IMR-90 (cell line): ENCODE measurements at places on chromosomes 13 and 19.

DNA sequence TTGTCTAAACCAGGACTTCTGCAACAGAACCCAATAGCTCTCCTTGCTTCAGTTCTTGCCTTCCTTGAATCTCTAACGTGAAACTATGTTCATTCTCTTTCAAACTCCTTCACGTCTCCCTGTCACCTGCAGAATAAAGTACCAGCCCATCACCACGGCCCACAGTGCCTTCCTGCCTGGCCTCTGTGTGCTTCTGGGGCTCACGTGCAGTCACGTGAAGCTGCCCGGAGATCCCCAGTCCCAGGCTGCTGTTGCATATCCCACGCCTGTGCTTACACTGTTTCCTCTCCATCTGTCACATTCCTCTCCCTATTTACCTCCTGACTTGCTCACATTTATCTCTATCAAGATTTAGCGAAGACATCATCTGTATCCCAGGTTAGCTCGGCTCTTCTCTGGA, 102.8 kb downstream of the STARD13 start:
- DNase-seq: no peak

- DNase-seq: peak; percentile 96
Measured at GRCh38 chr13:26502826-26503225, 54.7 kb upstream of the WASF3 start.

GRCh38 chr19:42224940-42225717, 5.0 kb downstream of the ZNF526 start:
- no peak for DNase-seq

DNA sequence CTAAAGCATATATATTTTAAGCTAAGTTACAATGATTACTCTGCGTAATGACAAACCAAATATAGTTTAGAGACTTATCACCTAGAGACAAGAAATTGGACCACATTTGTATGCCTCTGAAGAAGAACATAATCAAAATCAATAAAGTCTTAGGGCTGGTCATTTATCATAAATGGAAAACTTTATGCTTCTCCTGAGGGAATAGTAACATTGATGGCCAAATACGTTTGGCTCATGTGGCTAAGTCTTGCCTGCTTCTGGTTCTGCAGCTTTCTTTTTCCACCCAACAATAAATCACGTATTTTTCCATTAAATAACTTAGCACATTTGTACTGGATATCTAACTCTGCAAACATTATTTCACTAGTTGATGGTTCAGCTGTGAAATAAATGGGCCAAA, 458.4 kb downstream of the SLITRK1 start:
- no peak for DNase-seq

GRCh38 chr13:77946522-77946921, 27.9 kb upstream of the EDNRB start:
- DNase-seq: no peak

GRCh38 chr19:28504727-28505126, 708.2 kb downstream of the UQCRFS1 start:
- DNase-seq: no peak

DNA sequence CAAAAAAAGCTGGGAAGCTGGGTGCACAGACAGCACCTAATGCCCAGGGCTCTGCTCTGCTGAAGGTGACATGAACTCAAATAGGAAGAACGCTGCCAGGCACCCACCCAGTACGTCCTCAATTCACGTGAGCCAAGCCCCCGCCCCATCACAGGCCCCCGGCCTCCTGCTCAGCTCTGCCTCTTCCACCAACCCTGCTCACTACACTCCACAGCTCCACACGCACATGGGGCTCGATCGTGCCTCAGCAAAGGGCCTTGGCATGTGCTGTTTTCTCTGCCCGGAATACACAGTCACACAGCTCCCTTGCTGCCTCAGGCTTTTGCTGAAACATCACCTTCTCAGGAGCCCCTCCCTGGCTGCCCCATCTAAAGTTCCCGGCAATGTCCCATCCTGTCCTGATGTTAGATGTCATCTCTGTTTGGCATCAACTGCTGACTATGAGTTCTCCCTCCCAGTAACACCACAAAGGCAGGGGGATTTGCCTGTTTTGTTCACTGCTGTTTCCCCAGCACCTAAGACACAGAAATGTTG, 2.3 kb downstream of the ATP13A1 start:
- DNase-seq: no peak

DNA sequence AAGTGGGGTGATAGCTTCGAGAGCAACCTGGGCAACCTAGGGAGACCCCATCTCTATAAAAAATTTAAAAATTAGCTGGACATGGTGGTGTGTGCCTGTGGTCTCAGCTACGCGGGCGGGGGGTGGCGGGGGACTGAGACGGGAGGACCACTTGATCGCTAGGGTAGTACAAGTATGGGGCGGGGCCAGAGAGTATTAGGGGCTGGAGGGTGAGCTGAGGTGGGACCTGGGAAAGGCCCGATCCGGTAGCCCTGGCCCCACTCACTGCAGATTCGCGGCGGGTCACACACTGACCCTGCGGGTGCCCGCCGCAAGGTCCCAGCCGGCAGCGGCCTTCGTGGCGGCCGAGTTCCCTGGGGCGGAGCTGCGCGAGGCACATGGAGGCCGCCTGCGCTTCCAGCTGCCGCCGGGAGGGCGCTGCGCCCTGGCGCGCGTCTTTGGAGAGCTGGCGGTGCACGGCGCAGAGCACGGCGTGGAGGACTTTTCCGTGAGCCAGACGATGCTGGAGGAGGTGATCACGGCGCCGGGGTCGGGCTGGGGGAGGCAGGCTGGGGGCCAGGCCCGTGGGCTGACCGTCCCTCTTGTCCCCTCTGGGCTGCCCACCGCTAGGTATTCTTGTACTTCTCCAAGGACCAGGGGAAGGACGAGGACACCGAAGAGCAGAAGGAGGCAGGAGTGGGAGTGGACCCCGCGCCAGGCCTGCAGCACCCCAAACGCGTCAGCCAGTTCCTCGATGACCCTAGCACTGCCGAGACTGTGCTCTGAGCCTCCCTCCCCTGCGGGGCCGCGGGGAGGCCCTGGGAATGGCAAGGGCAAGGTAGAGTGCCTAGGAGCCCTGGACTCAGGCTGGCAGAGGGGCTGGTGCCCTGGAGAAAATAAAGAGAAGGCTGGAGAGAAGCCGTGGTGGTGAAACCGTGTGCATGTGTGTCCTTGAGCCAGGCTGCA, 2.0 kb upstream of the ARHGAP45 start:
- DNase-seq: peak; percentile 68

DNA sequence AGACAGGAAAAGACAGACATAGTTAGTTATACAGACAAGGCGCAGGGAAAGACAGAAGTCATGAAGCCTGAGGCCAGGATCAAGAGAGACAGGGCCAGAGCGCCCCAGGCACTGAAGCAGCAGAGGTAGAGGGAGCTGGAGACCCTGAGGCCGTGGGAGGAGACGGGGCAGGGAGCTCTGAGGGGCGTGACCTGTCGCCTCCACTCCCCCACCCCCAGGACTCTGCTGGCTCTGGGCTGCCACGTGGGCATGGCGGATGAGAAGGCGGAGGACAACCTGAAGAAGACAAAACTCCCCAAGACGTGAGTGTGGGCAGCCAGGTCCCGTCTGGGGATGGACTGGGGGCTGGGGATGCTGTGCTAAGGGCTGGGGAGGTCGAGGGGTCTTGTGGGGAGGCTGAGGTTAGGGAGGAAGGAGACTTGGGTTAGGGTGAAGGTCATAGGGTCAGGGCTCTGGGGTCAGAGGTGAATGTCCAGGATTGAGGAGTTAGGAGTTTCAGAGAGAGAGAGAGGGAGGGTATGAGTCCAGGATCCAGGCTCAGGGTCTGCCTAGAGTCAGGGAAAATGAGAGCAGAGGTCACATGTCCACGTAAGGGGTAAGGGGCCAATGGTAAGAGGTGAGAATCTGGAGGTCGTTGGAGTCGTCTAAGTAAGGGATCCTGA, 31.1 kb downstream of the RYR1 start:
- DNase-seq: no peak

GRCh38 chr13:89382981-89383380, 1711.8 kb downstream of the SLITRK5 start:
- DNase-seq: no peak

DNA sequence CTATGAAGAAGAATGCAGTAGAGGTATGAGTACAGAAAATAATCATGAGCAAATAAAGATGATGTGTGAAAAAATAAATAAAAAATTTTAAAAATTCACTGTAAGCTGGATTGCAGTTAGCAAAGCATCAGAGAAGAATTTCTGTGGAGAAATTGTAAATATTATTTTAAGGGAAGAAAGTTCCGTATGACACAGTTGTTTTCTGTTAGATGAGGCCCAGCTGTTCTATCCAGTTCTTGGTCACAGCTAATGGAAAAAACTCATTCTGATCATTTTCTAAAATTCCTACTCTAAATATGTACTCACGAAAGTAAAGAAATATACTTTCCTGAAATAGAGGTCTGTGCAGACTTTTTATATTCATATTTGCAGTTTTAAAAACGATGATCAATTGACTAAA, 578.8 kb downstream of the DCT start:
- peak; percentile 67 for DNase-seq

GRCh38 chr19:47013041-47013517, 6.6 kb upstream of the NPAS1 start:
- DNase-seq: peak; percentile 51
